ENCODE measurements at places on chromosomes 3 and 15.

DNA sequence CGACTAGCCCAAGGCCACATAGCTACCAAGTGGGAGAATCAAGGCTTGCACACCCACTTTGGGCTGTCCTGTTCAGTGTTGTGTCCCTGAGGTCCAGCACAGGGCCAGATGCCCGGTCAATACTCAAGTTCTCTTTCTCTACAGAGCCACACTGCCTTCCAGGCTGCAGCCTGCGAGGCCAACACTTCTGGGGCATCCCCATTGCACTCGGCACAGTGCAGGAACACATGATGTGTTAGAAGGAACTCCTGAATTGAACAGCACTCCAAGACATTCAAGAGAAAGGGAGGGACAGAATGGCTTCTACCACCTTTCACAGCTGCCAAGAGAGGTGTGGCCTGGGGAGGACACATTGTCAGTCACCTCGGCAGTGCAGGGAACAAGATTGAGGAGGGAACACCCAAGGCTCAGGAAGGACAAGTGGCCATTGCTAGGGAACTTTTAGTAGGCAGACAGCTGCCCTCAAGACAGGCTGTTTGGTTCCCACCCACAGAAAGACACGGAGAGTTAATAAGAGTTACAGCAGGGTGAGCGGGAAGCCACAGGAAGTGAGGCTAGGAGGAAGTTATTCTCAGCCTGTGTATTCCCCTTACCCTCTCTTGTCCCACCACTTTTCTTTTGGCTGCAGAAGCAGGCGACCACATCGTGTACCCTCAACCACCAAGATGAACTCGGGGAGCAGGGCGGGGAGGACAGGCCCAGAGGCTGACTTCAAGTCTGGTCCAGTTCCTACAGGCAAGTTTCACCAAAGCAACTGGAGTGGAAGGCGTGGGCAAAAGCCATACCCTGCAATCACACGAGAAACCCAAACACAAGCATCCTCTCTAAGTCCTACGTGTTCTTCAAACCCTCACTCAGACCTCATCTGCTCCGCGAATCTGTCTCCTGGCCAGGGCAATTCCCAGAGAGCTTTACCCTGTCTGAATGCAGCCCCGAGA is 69.4 kb downstream of the SRGAP3 start:
- DNase-seq, result peak; percentile 7

DNA sequence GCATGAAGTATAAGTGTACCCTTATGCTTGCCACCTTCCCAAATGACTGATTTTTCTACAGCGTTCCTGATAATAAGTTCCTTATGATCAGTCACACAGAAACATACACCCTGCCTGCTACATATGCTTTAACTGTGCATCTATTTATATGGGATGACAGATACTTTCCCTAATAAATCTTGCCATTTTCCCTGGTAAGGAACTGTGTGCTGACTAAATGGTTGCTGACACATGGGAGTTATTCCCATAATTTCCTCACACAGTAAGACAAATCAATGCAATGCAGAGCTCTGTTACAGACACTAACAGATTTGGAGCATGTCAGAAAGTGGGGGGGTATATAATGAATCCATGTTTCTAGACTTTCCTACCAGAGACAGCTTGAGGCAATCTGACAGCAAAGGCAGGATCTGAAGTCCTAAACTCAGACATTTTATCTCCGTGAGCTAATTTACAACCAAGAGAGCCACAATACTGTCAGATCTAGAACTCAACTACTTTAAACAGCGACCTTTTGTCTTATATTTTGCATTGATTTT is 86.9 kb upstream of the TCF12 start:
- DNase-seq, result no peak

DNA sequence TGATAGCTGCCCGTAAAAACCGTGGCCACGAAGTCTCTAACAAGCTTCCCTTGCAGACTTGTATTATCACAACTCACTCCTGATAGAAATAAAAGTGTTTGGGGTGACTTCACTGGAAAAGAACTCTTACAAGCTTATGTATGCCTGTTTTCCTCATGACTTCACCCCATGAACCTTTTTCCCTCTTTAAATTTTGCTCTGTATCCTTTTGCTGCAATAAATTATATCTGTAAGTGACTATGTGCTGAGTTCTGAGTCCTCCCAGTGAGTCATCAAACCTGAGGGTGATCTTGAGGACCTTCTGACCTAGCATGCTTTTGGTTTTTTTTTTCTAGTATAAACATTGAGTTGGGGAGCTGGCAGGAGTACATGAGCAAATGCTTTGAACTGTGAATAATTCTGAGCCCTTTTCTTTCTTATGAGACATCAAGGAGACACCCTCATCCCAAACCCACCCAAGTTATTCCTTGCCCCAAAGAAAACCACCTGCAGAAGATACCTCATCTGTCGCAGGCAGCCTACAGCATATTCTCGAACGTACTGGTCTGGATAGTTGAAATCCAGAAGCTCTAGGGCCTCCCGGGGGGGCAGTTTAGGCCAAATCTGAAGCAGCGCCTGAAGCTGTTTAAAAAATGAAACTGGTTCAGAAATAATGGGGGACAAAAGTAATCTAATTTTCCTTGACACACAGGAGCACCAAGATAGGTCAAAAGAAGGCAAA is 85.9 kb downstream of the FAIM start:
- no peak for DNase-seq

DNA sequence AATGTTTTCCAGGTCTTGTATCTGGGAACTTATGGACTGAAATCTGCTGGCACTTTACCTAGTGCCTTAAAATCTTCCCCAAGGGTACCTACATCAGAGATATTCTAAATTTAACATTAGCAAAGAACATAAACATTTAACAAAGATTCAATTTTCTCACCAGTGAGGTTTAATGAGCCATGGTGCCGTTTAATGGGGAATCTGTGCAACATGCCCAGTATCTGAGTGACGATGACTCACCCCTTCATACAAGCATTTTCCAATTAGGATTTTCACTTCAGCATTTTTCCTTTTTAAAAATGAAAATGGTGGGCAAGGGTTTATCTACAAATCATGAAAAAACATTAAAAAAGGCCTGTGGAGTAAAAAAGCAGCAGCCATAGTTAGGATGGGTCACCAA is 189.4 kb downstream of the SLC9A9 start:
- DNase-seq, result no peak

GRCh38 chr15:61974118-61974517 is 86.1 kb downstream of the VPS13C start:
- no peak for DNase-seq

DNA sequence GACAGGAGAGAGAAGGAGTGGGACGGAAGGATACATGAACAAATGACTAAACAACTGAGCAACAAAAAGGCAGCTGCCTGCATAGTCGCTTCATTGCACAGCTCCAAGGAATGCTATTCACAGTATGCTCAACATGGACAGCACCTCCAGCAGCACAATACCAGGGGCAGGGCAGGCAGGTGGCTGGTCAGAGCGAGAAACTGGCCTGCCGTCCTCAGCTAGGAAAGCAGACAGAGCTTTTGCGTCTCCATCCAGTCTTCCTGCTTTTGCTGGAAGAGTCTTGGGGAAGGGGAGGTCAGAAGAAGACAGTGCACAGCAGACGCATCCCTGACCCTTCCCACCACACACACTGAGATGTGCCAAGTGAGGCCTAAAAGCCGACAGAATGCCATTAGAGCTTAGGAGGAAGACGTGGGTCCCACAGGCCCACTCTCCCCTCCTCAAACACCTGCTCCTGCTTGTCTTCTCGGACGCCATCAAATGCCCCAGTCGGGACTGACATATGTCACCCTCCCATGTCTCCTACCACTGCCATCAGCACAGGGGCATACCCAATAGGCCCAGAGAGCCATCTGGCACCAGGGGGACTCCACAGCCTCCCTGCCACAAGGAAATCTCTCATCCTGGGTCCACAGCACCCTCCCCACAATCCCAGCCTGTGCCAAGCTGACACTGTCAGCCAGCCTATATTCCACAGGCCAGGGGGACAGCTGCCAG is 3.9 kb downstream of the RAB6B start:
- no peak for DNase-seq

DNA sequence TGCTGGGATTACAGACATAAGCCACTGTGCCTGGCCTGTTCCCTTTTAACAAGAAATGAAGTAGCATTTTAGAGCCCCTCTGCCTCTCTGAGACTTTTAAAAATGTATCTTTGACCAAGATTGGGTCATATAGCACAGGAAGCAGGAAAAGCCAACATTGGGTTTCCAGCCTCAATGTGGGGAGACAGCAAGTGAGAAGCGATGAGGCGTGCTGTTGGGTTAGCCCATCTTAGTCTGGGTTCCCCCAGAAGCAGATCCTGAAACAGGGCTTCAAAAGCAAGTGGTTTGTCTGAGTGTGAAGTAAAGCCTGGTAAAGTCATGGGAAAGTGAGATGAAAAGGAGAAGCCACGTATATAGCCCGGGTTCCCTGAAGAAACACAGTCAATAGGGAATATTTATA is 48.2 kb downstream of the SV2B start:
- DNase-seq, result no peak

- DNase-seq, result no peak
These were observed 289 bp downstream of the PCSK6 start for GRCh38 chr15:101489237-101489598.

DNA sequence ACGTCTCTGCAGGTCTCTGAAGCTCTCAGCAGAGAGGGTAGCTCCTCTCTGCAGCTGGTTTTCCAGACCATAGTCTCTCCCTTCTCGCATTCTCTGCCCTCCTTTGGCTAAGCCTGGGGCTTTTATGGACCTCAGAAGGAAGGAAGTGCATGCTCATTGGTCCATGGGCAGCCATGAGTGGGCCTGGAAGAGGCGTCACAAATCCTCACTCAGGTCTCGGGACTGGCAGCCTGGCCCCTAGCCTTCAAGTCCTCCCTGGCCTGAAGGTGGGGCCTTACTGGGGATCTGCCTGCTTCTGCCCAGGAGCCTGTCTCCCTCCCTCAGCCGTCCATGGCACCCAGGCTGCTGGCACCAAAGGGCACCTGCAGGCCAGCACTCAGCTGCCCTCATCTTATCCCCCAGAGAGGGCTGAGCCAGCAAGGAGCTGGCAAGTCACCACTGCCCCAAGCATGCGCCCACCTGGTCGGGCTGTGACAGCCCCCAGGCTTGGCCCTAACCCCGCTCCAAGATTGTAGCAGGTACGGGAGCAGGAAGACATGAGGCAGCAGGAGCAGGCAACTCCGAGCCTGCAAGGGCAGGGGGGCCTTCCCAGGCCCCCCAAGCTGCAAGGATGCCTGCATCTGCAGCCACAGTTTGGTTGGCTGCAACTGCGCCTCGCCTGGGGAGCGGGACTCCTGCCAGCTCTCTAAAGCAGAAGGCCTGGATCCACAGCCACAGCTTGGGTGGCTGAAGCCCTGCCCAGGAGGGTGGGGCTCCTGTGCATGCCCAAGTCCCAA is 37.4 kb downstream of the GHSR start:
- no peak for DNase-seq

GRCh38 chr3:96852849-96853248 is 38.5 kb downstream of the EPHA6 start:
- DNase-seq, result no peak

DNA sequence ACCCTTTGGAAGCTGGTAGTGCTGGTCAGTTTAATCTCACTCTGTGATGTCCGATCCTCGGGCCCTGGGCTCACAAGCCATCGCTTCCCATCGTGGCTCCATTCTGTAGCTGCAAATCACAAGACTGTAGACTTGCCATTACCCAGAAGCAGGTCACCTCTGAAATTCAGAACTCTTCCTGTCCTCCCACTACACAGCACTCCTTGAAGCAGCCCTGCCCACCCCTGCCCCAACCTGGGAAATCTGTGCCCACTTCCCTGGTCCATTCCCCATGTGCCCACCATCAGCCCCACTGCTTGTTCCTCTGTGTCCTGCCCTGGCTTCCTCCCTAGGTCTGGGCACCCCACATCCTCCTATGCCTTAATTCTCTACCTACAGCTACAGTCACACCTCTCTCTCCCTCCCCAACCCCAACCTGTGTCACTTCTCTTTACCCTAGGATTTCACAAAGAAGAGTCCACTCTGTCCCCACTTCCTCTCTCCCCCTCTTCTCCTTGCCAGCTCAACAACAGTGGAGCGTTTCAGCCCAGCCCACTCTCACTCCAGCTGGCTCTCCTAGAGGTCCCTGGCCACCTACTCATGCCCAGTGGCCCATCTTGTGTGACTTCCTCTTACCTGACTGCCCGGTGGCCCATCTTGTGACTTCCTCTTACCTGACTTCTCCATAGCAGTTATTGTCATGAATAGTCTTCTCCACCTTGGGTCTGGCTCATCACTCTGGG is 8.3 kb downstream of the ZNF710 start:
- DNase-seq, result no peak

DNA sequence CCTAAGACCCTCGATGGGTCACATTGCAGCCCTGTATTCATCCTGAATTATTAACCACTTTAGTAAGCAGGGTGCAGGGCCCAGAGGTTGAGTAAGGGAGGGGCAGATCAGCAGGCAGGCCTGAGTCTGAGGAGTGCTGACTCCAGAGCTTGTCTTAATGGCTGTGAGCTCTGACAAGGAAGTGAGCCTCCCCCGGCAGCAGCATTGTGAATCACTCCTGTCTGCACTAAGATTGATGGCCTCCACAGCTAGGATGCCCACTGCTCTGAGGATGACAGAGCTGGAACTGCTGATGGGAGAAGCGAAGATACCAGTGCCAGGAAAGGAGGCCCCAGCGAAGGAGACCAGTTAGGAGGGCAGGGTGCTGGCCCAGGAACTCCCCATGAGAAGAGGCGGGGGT is 46.5 kb upstream of the CCDC174 start:
- no peak for DNase-seq

DNA sequence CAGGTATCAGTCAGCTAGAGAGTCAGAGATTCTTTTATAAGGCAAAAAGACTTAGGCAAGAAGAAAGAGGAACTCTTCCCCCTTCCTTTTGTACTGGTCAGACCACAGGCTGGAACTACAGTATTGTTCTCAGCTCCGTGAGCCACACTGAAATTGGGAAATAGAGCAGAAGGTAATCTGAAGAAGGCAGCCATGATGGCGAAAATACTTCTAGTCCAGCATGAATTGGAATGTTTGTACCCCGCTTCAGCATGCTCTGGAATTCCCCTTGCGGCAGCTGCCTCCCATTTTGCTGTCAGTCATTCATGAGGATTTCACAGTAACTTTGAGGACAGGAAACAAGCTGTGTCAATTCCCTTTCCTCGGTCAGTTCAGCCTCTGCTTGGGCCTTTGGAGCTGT is 96.2 kb downstream of the CORO2B start:
- no peak for DNase-seq

GRCh38 chr3:57094575-57094974 is 34.1 kb downstream of the SPATA12 start:
- no peak for DNase-seq
